ENCODE measurements at places on chromosomes 4 and X. TPM values are rescaled to one million over a fixed set of nuclear protein-coding genes. Genes with fewer than 3 reads are reported as not detected.

DNA sequence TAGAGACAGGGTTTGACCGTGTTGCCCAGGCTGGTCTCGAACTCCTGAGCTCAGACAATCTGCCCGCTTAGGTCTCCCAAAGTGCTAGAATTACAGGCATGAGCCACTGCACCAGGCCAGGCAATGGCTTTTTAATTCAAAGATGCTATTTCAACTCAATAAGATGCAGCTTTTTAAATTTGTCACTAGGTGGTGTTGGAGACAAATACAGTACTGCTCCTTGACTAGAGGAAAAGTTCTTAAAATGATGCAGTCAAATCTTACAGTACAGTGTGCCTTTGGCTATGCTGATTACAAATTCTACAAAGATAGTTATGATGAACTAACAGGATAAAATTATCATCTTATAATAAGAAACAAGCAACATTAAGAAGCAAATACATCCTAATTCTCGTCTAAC lies 441.1 kb downstream of the KCNIP4 start:
- no peak for DNase-seq

GRCh38 chr4:152334931-152335330 lies 201.0 kb downstream of the FBXW7 start:
- no peak for DNase-seq

The SLITRK2 gene
- 0.51 TPM for polyA plus RNA-seq

- no peak for DNase-seq
Observed at GRCh38 chr4:150854600-150854999, 160.5 kb downstream of the LRBA start.

The COL4A6 gene
- polyA plus RNA-seq: 1.7 TPM

DNA sequence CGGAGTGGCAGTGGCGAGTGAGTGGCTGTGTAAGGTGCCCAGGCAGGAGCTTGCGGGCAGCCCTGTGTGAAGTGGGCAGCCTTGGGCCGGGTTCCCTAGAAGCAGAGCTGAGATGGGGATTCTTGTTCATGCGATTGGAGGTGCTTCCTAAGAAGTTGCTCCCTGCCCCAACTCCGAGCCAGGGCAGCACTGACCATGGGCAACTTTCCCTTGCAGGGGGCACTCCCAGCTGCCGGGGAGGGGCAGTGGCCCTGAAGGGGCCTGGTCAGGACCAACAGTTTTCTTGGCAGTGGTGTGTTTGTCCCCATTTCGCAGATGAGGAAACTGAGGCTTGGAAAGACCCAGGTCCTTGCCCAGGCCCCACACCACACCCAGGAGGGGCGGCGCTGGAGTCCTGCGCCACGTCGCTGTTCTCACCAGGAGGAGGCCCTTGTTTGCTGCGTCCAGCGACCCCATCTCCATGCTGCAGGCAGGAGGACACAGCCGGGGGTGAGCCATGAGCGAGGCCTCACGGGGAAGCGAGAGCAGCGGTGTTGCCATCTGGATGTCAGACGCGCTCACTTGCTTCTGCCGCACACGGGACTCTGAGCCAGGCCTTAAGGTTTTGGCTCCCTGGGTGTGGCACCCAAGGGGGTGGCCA lies 68.9 kb downstream of the TRMT44 start:
- DNase-seq: no peak

The SSX2B gene
- polyA plus RNA-seq: not detected

- no peak for DNase-seq
Observed at GRCh38 chrX:12570859-12571501, 220.2 kb upstream of the PRPS2 start.

The PRSS12 gene
- polyA plus RNA-seq: 8.9 TPM

- DNase-seq: no peak
Observed at GRCh38 chrX:8453611-8454010, 11.0 kb upstream of the VCX3B start.

DNA sequence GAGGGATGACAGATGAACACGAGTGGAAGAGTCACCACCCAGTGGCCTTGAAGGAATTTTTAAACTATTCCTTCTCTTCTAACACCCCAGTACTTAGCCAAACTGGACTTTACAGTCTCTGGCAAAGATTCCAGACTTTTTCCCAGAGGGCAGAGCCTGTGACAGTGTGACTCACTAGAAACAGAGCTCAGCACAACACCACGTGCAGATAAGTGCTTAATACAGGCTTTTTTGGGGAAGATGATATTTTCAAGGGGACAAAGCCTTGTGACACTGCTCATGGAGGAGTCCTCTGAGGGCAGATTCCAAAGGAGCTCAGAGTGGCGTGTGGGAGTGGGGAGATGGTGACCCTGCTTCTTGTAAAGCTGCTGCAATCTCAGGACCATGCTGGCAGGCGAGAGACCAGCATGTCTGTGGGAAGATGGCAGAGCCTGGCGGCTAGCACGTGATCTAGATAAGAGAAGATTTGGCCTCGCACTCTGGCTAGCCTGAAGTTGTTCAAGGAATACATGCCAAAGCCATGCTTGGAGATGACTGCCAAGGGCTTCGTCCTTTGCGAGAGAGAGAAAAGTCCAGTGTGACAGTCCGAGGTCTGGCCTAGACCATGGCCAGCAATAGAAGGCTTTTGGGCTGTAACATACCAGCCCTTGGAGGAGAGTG lies 2.4 kb downstream of the RAB33A start:
- DNase-seq: no peak

The DYNLT3 gene
- 9.7 TPM for polyA plus RNA-seq

DNA sequence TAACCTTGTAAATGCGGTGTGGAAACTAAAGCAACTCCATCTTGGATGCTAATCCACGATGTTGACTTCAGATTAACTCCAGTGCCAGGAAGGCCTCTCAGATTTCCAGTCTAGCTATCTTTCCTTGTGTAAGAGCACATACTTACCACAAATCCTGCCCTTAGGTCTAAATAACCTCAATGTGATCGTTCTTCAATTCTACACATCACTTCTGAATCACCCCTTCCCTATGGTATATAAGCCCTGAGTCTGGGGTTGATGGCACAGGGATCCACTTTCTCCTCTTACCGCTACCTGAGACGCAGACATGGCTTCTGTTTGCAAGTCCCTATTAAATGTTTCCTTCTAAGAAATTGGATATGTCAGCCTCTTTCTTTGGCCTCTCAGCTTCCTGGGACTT lies 17.5 kb upstream of the ZNF41 start:
- no peak for DNase-seq

The NHS gene
- 1.4 TPM for polyA plus RNA-seq

Data from forelimb muscle (tissue), 1 donor.